PC-9 (cell line): ENCODE measurements at places on chromosomes 7 and 10.

DNA sequence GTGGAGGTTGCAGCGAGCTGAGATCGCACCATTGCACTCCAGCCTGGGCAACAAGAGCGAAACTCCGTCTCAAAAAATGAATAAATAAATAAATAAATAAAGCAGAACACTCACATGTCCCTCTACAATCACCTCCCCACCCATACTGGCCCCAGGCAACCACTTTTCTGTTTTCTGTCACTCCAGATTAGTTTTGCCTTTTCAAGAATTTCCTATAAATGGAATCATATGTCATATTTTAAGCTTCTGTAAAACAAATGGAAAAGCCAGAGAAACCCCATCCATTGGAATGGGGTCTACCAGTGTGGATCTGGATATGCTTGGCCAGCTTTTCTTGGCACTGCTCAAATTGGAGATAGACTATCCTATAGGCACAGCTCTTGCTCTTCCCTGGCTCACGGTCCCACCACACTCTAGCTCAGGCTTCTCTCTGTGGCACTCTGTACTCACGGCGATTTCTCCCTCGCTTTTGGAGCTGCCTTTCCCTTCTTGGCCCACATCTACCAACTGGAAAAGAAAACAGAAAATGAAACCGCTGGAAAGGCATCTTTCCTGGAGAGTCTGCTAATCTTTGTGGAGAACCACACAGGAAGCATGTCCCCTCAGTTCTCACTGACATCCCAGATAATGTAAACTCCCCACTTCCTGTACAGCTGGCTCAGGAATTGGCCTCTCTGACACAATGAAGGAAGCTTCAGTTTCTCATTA, 210.1 kb downstream of the JCAD start:
- H3K4me3 ChIP-seq = no peak overlapping the region
- DNase-seq = no peak
- H3K36me3 ChIP-seq = no peaks in the 10 kb centered on the region
- no peak overlapping the region for H3K27ac ChIP-seq
- H3K4me1 ChIP-seq = no peaks in the 10 kb centered on the region

DNA sequence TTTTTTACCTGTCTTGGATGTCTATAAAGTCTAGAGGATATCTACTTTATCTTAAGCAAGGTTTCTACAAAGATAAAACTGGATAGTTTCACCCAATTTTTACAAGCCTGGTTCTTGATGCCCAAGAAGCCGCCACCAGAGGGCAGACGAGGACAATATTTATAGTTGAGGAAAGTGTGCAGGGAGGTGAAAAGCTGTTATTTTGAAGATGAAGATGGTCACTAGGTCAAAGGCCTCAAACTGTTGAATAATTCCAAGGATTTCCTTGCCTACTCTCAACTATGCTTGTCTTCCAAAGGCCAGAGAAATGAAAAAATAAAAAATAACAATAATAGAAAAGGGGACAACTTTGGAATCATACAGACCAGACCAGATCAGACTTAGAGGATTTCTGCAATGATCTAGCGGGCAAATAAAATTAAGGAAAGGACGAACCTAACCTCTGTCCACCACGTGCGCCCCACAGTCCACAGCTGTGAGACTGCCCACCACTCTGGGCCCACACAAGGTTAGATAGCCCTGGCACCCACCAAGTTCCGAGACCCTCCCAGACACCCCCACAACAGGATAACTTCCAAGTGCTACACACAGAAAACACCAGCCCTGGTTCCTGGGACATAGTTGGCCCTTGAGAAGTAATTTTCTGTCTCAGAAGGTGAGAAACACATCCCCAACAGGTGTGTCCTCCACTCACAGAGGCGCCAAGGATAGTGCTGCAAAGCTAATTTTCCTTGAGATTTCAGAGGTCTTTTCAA, 2.8 kb downstream of the PKD1L1 start:
- peaks cover 29% of the 10 kb centered on the region for H3K4me1 ChIP-seq
- H3K27ac ChIP-seq = no peak overlapping the region
- no peak overlapping the region for H3K4me3 ChIP-seq
- H3K36me3 ChIP-seq = no peaks in the 10 kb centered on the region
- DNase-seq = peak; percentile 58
- no peaks in the 10 kb centered on the region for H3K27me3 ChIP-seq

DNA sequence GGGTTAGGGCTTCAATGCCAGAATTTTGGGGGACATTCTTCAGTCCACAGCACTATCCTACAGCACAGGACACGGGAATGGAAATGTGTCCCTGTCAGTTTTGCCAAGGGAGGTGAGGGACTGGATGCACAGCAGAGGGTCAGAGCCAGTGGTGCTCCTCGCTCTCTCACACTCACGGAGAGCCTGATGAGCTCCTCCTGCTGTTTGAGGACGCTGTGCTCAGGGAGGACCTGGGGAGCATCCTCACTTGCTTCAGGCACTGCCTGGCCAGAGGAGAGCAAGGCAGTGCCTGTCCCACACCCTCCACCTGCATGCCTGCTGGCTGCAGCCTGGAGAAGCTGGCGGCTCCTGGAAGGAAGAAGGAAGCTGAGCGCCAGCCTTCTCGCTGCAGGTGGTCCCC, 58.6 kb downstream of the RAMP3 start:
- no peak for DNase-seq
- H3K36me3 ChIP-seq = no peaks in the 10 kb centered on the region
- H3K4me1 ChIP-seq = no peaks in the 10 kb centered on the region
- H3K27me3 ChIP-seq = peaks cover 96% of the 10 kb centered on the region

DNA sequence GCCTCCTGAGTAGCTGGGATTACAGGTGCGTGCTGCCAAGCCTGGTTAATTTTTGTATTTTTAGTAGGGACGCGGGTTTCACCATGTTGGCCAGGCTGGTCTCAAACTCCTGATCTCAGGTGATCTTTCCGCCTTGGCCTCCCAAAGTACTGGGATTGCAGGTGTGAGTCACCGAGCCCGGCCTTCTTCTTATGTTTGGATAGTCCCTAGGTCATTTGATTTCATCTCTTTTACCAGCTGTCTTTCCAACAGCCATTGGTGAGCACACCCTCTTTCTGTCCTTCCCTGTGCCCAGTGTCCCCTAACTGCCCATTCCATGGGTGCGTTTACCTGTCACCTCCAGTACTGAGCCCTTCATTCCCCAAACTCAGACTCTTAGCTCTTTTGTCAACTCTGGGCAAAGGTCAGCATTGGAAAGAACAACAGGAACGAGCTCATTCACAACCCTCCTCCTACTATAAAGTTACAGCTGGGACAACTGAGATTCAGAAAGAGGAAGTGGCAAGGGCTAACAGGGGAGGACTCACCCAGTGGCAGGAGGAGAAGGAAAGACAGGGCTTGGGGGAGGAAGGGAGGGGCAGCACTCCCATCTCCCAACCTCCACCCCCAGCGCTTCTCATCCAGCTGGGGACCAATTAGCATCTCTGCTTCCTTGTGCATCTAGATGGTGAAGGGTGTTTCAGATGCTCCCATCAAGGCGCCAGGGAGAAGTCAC, 5.6 kb downstream of the SSC4D start:
- peaks cover 5% of the 10 kb centered on the region; the same call in 1 of the 2 replicates for H3K4me1 ChIP-seq
- no peak overlapping the region for H3K4me3 ChIP-seq
- no peaks in the 10 kb centered on the region for H3K36me3 ChIP-seq

DNA sequence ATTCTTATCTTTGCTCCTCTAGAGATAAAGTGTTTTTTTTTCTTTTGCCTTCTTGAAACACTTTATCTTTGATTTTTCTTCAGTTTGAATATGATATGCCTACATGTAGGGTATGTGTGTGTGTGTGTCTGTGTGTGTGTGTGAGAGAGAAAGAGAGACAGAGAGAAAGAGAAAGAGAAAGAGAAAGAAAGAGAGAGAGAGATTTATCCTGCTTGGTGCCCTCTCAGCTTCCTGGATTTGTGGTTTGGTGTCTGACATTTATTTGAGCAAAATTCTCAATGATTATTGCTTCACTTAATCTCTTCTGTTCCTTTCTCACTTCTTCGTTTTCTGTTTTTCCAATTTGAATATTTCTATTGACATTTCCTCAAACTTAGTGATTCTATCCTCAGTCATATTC, 60.3 kb downstream of the RAB18 start:
- H3K4me3 ChIP-seq = no peak overlapping the region
- no peak for DNase-seq
- H3K36me3 ChIP-seq = no peaks in the 10 kb centered on the region
- H3K27ac ChIP-seq = no peak overlapping the region

DNA sequence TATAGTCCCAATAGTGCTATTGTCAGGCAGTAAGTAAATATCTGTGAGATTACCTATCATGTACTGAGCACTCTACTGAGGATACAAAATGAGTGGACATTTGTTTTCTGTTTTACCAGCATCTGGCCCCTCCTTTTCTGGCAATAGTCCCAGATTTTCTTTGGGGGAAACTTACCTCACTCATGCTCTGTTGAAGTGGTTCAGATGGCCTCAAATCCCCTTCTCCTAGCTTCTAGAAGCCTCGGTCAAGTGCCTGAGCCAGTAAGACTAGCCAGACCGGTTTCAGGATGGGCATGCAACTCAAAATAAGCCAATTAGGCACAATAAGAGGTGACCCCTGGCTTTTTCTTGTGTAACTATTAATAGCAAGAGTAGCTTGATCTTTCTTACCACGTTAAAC, 19.7 kb downstream of the TRDMT1 start:
- H3K27me3 ChIP-seq = no peaks in the 10 kb centered on the region
- H3K27ac ChIP-seq = no peak overlapping the region
- H3K36me3 ChIP-seq = no peaks in the 10 kb centered on the region
- H3K4me3 ChIP-seq = no peak overlapping the region
- peak; percentile 4 for DNase-seq

DNA sequence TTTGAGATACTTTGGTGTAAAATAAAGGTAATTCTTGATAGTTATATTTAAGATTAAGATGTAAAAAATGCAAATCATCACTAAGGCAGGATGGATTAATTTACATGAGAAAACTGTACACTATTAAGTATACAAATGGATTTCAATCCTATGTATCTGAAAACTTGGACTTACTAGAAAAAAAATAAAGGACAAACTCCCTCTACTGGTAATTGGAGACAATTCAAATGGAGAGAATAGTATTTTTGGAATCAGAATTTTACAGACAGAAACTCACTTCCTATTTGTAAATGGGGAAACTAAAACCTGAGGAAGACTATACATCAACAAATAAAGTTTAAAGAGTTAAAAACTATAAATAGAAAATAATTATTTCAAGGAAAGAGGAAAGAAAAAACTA, 62.6 kb downstream of the CUL2 start:
- H3K4me3 ChIP-seq = no peak overlapping the region
- no peaks in the 10 kb centered on the region for H3K27me3 ChIP-seq
- DNase-seq = no peak
- H3K27ac ChIP-seq = no peak overlapping the region
- no peaks in the 10 kb centered on the region for H3K4me1 ChIP-seq
- H3K36me3 ChIP-seq = no peaks in the 10 kb centered on the region

GRCh38 chr10:62049624-62050345, 148.3 kb downstream of the ARID5B start:
- H3K27me3 ChIP-seq = no peaks in the 10 kb centered on the region
- H3K4me3 ChIP-seq = peak overlapping the region; percentile 49
- peaks cover 7% of the 10 kb centered on the region; the same call in 1 of the 2 replicates for H3K36me3 ChIP-seq
- H3K4me1 ChIP-seq = peaks cover 59% of the 10 kb centered on the region
- DNase-seq = no peak

DNA sequence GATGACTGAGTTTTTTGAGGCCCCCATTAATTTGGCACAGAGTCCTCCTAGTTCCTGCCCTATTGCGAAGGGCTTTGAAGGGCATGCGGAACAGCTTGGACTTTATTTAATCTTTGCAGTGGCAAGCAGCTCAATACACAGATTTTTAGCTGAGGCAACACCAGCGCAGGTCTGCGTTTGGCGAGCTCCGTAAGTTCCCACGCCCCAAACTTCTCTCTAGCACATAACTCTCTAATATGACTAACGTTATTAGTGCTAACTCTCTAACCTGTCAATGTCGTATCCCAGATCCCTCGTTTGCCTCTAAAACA, 366 bp upstream of the TAF3 start:
- peak overlapping the region; percentile 78 for H3K27ac ChIP-seq
- H3K36me3 ChIP-seq = no peaks in the 10 kb centered on the region
- DNase-seq = no peak
- H3K27me3 ChIP-seq = no peaks in the 10 kb centered on the region

- H3K4me3 ChIP-seq = peak overlapping the region; percentile 96
- DNase-seq = peak; percentile 42
- H3K27me3 ChIP-seq = no peaks in the 10 kb centered on the region
- H3K27ac ChIP-seq = peak overlapping the region; percentile 69
- H3K4me1 ChIP-seq = peaks cover 10% of the 10 kb centered on the region; the same call in 1 of the 2 replicates
Measured at GRCh38 chr10:118754229-118754555, 578 bp downstream of the CACUL1 start.

GRCh38 chr7:104272767-104273384, 55.5 kb upstream of the LHFPL3 start:
- H3K27ac ChIP-seq = no peak overlapping the region
- H3K27me3 ChIP-seq = peaks cover 8% of the 10 kb centered on the region; the same call in 1 of the 2 replicates
- DNase-seq = no peak

DNA sequence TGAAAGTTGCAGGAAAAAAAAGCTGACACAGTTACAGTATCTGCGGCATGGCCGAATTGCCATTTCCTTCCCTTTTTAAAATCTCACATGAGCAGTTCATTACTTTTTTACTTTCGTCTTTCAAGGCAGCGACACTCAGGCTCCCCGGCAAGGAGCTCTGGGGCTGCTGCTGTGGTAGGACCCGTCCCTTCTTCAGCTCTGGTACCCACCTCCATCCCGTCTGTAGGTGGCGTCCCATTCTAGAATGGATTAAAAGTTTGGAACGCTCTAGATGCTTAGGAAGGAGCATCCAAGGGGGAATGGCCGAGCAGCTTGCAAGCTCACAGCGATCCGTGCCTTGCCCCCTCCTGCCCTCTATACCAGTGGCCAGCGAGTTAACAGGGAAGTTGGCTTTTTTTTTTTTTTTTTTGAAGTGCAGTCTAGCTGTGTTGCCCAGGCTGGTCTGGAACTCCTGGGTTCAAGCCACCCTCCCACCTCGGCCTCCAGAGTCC, 22.8 kb upstream of the TTYH3 start:
- H3K36me3 ChIP-seq = no peaks in the 10 kb centered on the region
- H3K27ac ChIP-seq = no peak overlapping the region
- no peaks in the 10 kb centered on the region for H3K27me3 ChIP-seq
- DNase-seq = no peak
- no peak overlapping the region for H3K4me3 ChIP-seq

GRCh38 chr7:45104844-45105587, 6.5 kb downstream of the TBRG4 start:
- H3K27ac ChIP-seq = no peak overlapping the region
- H3K4me3 ChIP-seq = no peak overlapping the region
- H3K36me3 ChIP-seq = peaks cover 80% of the 10 kb centered on the region
- H3K4me1 ChIP-seq = peaks cover 13% of the 10 kb centered on the region

GRCh38 chr10:20644421-20644820, 252.7 kb downstream of the NEBL start:
- no peaks in the 10 kb centered on the region for H3K27me3 ChIP-seq
- DNase-seq = no peak
- no peak overlapping the region for H3K27ac ChIP-seq
- H3K4me3 ChIP-seq = no peak overlapping the region
- H3K36me3 ChIP-seq = no peaks in the 10 kb centered on the region
